ENCODE measurements at places on chromosomes 2 and 18.

DNA sequence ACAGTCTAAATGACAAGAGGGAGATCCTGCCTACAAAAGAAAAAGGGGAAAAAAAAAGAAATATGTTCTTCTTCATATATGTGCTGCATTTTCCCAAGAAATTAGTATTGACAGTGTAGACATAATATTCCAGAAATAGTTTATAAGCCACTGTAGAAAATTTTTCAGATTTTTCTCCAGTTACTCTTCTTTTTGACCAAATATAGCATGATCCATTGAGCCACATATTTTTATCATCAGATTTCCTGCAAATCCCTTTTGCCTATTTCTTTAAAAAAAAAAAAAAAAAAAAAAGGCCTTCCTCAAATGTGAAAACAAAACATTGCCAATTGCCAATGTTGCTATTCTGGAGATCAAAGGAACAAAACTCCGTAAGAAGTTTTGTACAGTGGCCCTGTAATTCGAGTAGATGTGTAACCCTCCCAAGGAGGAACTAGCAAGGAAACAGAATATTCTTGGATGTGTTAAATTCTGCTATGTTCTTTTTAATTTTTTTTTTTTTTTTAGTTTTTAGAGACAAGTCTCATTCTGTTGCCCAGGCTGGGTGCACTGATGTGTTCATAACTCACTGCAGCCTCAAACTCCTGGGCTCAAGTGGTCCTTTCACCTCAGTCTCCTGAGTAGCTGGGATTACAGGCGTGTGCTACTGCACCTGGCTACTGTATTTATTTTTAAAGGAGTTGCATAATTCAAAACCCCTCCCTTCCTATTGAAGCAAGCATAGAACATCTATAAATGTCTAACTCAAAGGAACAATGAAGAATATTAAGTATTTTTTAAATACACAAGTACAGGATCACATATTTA, 12.5 kb upstream of the CABYR start:
- DNase-seq, result no peak

DNA sequence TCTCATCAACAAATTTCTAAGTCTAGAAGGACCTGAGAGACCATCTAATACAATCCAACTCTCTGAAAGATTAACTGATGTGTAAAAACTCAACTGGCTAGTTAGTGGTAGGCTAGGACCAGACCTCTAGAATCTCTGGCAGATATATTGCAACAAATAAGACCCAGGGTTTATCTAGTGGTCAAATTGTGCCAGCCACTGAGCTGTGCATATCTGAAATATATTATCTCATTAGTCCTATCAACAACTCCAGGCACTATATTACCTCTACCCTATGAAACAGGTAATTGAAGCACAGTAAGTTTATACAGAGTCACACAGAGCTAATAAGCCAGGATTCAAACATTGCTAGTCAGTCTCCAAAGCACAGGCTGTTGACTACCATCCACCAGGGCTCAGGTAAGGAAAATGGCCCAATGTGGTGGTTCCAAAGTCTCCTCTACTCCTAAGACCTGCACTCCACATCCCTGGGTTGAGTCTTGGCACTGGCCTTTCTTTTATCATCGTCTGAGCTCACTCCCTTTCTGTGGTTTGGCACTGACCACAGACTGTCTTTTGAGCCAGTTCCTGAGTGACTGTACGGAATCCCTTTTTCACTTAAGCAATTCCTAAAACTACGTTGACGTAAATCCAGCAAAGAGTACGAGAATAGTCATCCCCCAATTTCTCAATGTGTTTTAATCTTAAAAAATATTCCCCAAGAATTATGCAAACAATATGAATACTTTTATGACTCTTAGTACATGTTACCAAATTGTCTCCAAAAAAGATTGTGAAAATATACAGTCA, 11.9 kb upstream of the PID1 start:
- no peak for DNase-seq

DNA sequence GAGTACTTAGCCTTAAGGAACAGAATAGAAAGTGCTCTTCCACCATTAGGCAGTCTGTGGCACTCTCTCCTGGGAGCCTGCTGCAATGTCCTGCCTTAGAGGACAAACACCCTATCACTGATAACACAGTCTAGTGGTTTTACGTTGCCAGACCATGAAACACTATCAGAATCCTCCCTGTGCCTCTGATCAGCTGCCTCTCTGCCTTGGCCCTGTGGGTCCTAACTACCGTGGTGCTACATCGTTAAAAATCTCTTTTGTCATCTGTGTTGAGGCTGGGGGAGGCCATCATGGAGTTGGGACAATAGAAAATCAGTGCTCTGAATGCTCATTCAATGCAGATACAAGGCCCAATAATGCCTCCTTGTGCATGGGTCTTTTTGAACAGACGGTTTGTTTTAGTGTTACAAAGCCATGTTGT, 11.9 kb upstream of the APCDD1 start:
- DNase-seq, result no peak

- DNase-seq, result no peak
Observed at GRCh38 chr18:8983195-8983594, 119.3 kb upstream of the NDUFV2 start.

DNA sequence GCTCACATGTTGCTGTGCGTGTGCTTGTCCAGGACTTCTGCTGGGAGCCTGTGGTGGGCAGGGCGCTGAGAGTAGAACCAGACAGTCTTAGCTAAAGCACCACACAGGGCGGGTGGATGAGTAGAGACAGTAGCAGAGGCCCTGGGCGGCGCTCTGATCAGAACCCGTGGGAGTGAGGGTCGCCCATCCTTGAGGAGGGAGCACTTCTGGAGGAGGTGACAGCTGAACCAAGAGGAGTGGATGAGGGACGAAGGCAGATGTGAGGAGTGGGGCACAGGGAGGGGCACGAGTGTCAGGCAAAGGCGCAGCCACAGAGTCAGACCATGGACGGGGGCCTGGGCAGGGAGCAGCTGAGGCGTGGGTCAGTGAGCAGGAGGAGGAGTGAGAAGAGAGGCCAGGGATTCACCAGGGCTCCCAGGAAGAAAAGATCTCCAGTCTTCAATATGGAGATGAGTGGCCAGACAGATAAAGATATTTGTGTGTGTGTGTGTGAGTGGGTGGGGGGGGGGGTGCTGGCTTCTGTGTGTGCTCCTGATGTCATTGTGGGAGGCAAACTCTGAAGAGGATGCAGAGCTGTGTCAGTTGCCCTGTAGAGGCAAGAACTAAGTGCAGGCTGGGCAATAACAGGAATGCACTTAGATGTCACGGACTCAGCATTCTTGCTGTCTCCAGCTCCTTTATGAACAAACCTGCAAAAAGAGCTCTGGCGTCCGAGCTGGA, 79.6 kb downstream of the TPO start:
- DNase-seq, result no peak

DNA sequence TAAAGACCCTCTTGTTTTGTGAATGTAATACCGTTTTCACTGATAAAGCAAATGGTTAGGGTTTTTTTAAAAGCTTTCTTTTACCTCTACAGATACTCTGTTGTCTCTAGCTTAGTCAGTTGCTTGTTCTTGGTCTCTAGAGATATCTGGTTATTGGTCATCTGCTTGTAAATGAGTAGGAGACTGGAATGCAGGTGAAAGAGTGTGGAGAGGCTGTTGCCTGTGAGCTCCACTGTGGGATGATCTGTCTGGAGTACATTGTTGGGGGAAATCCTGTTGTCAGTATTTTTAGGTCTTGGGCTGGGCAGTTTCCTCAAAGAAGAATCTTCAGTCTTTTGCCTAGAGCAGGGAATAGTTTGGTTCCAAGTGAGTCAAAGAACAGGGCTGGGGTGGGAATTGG, 67.7 kb downstream of the SMCHD1 start:
- DNase-seq, result no peak

DNA sequence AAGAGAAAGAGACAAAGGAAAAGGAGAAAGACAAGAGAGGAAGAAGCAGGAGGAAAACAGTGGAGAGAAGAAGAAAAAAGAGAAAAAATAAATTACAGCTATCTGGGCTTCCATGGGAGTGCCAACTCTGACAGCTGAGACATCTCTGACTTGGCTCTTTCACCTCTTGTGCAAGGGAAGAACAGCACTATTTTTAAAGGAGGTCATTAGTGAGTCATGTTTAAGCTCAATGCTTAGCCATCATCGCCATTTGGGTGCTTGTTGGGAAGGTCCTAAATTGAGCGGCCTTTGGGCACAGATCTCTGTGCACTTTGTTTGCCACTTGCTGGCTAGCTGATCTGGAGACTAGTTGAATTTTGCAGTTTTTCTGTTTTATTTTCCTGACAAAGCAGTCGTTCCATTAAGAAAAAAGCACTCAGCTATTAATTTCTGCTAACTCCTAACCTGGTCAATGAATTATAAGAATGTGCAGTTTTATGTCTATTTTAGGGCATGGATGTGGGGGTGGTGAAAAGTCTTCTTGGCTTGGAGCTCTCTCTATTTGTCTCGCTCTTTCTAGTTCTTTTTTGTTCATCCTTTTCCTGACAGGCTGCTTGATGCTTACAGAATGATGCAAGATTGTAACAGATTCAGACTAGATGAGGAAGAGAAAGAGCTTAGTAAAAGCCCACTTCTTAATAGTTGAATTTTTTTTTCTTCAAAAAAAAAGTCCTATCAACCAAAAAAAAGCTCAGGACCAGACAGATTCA, 231.5 kb downstream of the SLC8A1 start:
- no peak for DNase-seq

GRCh38 chr18:44681076-44681970, 635 bp downstream of the SETBP1 start:
- DNase-seq, result no peak

- DNase-seq, result no peak
Observed at GRCh38 chr18:48153613-48154481, 223.4 kb upstream of the SMAD2 start.

DNA sequence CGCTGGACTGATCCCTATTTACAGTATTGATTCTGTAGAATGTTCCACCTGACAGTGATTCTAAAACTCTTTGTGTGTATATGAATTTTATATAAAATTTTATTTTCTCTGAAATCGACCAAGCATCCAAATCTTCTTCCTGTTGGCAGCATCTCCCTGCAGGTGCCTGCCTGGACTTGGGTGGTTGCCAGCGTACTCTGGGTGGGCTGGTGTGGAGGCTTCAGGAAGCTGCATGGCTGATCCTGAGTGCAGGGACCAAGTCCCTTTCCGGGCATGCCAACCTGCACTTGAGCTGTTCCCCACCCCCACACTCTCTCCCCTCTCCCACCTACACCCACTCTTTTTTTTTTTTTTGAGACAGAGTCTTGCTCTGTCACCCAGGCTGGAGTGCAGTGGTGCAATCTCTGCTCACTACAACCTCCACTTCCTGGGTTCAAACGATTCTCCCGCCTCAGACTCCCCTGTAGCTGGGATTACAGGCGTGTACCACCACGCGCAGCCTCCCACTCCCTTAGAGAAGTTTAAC, 53.2 kb upstream of the ALKAL2 start:
- no peak for DNase-seq

DNA sequence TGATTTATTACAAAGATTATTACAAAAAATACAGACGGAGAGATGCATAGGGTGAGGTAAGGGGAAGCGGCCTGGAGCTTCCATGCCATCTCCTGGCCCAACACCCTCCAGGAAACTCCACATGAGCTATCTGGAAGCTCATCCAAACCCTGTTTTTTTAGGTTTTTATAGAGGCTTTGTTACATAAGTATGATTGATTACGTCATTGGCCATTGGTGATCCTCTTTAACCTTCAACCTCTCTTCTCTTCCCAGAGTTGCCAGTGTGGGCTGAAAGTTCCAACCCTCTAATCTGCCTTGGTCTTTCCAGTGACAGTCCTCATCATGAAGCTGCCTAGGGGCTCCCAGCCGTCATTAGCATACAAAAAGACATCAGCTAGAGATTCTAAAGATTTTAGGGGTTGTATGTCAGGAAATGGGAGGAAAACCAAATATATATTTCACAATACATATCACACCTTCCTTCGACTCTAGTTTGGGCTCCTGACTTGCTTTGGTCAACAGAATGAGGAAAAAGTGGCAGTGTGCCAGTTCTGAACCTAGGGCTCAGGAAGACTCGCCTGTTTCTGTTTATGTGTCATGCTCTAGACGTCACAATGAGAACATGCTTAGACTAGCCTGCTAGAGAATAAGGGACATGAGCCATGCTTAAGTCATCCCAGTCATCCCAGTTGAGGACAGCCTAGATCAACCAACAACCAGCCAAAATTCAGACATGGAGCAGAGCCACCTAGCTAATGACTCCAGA, 54.1 kb downstream of the ETAA1 start:
- no peak for DNase-seq

DNA sequence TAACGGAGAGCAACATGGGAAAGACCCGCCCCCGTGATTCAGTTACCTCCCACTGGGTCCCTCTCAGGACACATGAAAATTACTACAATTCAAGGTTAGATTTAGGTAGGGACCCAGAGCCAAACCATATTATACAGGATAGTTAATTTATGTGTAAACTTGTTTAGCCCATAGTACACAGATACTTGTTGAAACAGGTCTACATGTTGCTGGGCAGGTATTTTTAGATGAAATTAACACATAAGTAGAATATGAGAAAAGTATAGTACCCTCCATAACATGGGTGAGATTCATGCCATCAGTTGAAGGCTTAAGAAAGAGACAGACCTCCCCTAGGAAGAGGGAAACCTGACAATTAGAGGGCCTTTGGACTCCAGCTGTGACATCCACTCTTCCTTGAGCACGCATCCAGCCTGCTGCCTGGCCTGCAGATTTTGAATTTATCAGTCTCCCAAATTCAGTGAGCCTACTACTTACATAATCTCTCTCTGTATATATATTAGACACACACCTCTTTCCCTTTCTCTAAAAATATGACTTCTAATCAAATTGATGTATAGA, 463.5 kb upstream of the NETO1 start:
- DNase-seq, result no peak

GRCh38 chr2:183010112-183010511, 28.1 kb downstream of the NCKAP1 start:
- no peak for DNase-seq

- no peak for DNase-seq
Observed at GRCh38 chr2:131126436-131126835, 21.3 kb downstream of the PLEKHB2 start.

DNA sequence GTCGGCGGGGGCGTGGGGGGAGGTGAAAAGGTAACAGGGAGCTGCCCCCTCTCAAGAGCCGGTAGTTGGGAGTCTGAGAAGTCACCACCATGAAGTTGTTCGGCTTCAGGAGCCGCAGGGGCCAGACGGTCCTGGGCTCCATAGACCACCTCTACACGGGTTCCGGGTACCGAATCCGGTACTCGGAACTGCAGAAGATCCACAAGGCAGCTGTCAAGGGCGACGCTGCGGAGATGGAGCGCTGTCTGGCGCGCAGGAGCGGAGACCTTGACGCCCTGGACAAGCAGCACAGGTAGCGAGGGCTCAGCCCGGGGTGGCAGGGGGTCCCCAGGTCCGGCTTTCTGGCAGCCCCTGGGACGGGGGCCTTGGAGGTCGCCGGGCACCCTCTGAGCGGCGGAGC, 47.1 kb upstream of the ZNF519 start:
- no peak for DNase-seq
